ENCODE measurements at places on chromosomes 1 and 21. TPM values are rescaled to one million over a fixed set of nuclear protein-coding genes. Genes with fewer than 3 reads are reported as not detected.

DNA sequence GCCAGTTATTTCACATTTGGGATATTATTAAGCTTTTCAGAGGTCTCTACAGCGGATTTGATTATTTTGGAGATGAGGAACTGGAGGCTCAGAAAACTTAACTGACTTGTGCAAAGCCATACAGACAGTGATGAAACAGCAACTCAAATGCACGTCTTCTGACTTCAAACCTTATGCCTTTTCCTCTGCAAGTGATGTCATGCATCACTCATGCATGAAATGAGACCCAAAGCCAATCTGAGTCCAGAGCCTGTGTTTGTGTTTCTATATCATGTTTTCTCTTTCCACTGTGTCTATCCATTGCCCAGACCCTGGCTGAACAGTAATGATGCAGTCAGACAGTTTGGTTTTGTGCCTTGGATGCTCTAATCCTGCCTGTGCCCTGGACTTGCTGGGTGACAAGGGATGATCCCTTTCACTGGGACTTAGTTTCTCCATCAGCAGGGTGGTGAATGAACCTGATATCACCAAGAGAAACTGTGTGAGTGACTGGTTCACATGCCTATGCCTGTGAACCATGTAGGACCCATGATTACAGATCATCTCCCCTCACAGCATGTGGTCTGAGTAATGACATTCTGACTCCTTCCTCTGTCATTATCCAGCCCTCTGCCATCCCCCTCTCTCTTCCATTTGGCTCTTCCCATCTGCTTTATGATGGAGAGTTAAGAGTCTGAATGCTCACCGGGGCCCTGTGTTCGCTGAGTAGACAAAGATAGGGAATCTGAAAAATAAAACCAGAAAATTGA is 33.4 kb downstream of the SLAMF6 start:
- DNase-seq: no peak

DNA sequence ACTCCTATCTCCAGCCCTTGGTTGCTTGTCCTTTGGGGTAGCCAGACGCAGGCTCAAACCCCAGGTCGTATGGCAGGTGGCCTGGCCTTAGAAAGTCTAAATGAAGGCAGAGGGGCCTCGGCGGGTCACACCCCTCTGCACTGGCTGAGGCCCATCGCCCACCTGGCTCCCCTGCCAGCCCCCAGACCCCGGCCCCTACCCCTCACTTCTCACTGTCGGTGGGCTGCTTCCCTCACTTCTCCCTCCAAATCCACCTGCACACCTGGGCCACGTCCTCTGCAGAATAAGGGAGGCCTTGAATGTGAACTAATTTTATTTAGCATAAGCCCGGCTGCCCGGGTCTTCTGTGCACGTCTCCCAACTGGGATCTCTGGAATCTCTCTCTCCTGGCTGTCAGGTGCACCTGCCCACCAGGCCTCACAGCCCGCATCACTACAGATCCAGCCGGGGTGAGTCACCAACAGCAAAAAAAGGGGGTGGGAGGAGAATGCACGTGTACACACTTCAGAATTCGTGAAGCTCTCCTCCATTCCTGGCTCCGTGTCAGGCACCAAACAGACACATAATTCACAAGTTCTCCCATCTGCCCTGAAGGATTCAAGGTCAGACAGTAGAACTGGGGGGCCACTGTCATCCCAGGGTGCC is 107.5 kb upstream of the SIM2 start:
- DNase-seq: no peak

The SPATA1 gene
- total RNA-seq: not detected

The RSPO1 gene
- total RNA-seq: not detected

Measured in Caco-2 (cell line).